M059J (cell line): ENCODE measurements at places on chromosomes 13 and 19. TPM values are rescaled to one million over a fixed set of nuclear protein-coding genes. Genes with fewer than 3 reads are reported as not detected.

DNA sequence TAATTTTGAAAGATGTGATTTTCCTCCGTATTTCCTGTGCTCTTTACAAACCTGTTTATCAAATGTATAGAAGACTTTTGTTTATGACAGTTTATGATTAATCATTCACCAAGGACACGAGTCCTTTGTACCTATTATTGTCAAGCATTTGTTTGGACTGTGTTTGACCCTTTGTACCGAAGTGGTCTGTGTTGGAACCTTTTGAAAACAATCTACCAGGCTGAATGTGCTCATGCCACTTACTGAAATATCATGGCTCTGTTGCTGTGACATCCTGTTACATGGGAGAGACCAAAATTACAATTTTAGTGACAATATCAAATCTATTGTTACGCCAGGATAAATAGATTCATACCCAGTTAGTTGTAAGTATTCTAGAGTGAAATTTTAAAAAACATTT, 193.6 kb downstream of the IRS2 start:
- DNase-seq: no peak

- no peak for DNase-seq
Measured at GRCh38 chr19:18261474-18261873, 12.8 kb downstream of the IQCN start.

GRCh38 chr13:113742000-113742441, 17.0 kb upstream of the TMEM255B start:
- peak; percentile 56 for DNase-seq

The ZFP14 gene
- 1.5 and 2.1 TPM in 2 replicates for total RNA-seq
